ENCODE measurements at places on chromosomes 7 and 10.

DNA sequence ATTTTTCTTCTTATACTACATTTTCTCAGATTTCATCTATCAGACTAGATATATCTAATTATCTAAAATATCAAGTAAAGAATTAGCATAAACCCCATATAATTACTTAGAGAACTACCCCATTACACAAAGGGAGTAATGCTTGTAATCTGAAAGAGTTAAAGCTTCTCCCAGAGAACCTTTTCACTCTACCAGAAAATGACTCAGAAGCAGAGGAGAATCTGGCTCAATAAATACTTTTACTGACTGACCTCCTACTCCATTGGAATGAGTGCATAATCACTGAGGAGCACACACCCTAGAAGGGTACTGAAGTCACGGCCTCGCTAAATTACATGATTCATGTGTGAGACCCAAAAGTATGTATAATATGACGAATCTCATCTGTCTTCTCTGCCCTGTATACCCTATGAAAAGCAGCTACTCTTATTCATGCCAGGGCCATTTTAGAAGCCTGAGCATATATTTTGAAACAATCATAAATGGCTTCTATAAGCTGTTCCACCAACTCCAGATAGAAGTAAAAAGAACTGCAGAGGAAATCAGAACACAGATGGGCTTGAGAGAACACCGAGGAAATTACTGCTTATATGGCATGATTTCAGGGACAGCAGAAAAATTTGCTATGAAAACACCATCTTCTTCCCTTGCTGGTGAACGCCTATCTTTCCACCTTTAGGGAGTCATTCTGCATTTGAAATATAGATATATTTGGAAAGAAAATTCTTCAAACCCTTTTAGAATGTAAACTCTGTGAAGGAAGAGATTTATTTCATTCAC lies 32.7 kb downstream of the DNMBP start:
- DNase-seq, result no peak

DNA sequence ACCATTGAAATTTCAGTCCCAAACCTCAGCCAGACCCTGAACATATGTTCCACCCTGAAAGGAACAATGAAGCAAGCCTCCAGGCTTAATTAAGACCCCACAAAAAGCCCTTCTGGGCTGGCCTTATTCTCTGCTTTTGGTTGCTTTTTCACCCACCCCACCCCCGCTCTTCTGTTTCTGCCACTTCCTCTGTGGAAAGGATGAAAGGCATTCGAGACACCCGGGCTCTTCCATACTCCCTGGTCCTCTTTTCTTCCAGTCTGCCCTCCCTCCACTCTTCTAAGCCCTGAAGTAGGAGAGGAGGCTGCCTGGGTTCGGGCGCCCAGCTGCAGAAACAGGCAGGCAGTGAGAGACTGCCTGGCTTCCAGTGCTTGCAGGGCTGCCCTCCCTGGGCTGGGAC lies 9.4 kb upstream of the FAM241B start:
- DNase-seq, result no peak

GRCh38 chr7:40586197-40586596 lies 451.4 kb downstream of the SUGCT start:
- DNase-seq, result no peak

DNA sequence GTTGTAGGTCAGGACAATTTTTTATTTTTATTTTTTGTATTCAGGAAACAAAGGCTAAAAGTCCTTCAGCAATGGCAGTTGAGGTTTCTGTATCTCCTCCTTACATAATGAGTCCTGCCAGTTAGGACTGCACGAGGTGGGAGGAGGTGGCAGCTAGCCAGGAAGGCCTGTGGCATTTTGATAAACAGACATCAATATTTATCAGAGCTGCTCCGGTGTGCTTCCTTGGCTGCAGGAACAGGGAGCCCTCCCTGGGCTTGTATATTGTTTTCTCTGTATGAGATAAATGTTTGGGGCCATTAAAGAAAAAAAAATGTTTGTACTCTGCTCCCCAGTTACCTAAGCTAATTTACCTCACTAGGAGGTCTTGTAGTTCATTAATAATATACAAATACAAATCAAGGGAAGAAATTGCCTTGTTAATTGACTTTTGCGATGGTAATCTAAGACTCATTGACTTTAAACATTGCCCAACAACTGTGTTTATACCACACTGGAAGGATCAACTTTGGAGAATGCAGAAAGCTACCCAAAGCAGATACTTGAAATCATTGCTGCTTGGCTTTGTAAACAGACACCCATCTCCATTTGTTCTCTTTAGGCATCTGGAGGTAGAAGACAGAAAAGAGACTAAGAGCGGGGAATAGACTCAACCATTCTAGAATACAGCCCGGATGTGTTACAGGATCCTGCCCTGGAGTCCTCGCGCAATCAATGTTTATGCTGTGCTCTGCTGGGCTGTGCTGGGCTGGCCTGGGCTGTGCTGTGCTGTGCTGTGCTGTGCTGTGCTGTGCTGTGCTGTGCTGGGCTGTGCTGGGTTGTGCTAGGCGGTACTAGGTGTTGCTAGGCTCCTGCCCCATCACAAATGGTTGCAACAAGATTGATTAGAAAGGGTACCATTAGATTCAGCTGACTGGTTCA lies 36.5 kb upstream of the PDZD8 start:
- no peak for DNase-seq

- DNase-seq, result no peak
These were observed at the start of gene BICC1 for GRCh38 chr10:58512491-58513187. Gene BICC1 (plus strand): TSS chr10:58512872. CDS start chr10:58513144, 272 bp downstream.

- no peak for DNase-seq
These were observed 54.4 kb downstream of the ADCYAP1R1 start for GRCh38 chr7:31106303-31107105.

DNA sequence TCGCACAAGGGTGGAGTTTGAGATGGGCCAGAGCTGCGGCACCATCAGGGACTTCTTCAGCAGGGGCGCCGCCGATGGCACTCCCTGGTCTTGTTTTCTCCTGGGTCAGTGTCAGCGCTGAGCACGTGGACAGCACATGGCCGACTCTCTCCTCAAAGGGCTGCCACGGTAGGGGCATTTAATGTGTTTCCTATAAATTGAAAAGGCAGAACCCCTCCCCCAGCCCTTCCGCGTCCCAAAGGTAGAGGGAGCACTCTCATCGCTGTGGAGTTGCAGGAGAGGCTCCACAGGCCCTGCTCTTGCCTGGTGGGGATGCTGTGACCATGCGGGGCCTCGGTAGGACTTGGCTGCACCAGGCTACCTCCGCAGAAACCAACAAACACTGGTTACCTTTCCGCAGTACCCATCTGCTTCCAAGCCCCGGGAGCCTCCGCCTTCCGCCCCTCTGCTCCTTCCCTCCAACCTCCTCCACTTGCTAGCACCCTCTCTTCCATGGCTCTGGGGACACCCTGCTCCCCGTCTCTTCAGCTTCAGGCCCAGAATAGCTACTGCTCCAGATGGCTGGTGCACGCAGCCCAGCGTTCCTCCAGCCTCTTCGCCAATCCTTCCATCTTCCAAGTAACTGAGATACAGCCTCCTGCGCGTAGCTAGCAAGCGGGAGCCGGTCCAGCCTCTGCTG lies 166.3 kb upstream of the ADCY1 start:
- DNase-seq, result no peak

GRCh38 chr10:46255801-46256747 lies 30.7 kb upstream of the ANTXRL start:
- DNase-seq, result no peak

- DNase-seq, result no peak
These were observed 26.1 kb downstream of the IFIT5 start for GRCh38 chr10:89440226-89441009.

- DNase-seq, result no peak
These were observed 118.4 kb upstream of the PDLIM1 start for GRCh38 chr10:95408983-95409873.

DNA sequence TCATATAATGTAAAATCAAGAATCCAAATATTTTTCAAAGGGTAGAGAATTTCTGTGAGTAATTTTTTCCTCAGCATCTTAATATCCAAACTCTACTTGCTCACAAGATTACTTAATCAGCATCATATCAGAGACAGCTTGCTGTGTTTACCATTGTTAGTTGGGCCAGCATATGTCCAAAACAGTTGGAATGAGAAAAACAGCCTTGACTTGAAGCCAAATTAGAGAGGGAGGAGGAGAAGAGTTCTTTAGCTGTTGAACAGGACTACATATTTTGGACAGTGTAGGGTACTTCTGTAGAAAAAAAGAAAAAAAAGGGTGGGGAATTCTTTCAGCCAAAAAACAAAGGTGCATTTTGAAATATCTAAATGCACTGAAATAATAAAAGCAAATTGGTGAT lies 69.8 kb downstream of the HDAC9 start:
- DNase-seq, result no peak

DNA sequence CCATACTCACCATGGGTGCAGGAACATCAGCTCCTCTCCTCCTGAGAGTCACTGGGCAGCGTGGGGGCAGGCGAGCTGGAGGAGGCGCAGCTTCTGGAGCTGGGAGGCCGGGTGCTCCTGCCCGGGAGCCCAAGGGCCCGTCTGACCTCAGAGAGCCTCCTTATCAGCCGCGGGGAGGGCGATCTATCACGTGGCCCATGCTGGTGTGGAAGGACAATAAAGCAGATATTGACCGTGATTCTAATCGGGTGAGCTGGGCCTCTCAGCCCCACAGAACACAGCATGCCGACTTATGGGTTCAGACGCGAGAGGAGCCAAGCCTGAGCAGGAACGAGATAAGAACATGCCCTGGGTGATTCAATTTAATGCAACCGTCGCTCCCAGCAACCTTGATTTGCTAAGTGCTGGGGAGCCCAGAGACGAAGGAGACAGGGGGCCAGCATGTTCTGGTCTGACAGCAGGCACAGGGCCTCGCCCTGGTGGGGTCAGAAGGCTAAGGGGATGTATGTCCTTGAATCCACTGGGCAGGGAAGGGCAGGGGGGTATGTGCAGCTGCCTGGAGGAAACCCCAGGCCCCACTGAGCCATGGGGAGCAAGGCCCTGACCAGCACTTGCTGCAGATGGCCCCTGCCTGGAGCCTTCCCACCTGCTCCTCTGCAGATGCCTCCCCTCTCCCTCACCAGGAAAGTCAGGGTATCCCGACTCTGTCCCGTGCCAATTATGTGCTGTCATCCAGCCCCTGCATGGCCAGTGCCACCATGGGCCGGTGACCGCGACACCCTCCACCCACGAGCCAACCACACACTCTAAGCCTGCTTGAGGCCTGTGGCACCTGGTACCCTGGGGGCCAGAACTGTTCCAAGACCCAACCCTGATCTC lies 95.3 kb upstream of the RET start:
- no peak for DNase-seq

DNA sequence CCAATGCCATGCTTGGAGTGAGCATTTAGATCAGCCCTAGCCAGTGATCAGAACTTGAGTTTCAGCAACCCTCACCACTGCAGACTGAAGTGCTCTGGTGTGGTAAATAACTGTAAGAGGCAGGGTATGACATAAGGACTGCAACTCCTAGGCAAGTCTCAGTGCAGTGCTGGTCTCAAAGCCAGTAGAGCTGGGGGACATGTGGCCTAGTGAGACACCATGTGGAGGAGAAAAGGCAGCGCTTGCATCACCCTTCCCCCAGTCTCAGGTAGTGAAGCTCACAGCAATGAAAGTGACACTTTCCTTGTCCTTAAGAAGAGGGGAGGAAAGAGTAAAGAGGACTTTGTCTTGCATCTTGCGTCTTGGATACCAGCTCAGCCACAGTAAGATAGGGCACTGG lies 386.8 kb upstream of the POT1 start:
- no peak for DNase-seq

GRCh38 chr7:132475037-132475668 lies 101.1 kb downstream of the PLXNA4 start:
- no peak for DNase-seq

DNA sequence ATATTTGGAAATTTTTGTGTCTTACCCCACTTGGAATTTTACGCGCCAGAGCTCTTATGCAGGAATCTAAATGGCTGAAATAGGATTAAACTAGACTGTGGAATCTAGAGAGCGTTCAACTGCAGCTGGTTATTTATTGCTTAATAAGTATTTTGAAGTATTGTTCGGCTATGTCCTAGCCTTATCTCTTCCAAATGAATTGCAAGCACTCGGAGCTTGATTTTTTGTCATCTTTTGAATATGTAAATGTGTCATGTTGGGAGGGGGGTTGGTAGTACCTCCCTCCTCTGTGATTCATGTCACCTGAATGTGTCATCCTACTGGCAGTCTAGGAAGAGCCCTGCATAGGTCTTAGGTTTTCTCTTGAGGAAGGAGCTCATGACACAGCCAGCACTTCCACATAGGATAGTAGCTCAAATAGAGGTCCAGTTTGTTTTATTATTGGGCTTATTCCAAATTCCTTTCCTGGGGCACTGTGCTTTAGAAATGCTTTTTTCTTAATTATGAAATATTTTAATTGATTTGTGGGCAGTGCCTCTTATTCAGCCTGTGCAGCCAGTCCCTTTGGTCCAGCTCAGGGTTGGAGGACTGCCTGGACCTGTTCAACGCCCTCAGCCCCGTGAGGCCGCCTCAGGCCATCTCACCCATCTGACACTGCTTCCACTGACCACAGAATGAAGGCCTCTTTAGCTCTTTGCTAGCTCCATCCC lies 22.5 kb upstream of the TRIL start:
- no peak for DNase-seq
